Tibial artery (tissue), 4 donors: ENCODE measurements at places on chromosomes 2 and 18.

DNA sequence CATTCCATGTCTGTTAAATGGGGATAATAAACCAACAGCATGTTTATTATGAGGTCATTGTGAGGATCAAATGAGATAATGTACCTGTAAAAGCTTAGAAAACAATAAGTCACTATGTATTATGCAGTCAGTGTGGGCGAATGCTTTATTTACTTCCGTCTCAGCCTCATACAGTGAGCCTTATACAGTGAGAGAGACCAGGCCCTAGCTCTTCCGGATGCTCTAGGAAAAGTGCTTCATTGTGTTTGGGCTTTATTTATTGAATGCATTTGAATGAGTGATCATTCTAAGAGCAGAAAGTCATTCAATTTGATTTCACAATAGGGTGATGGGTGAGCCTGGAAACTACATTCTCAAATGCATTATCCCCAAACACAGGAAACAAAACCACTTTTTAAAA is 603.9 kb upstream of the FANCL start:
- no peaks in the 10 kb centered on the region for H3K36me3 ChIP-seq
- DNase-seq = no peak
- H3K27me3 ChIP-seq = no peaks in the 10 kb centered on the region
- H3K27ac ChIP-seq = no peak overlapping the region
- no peaks in the 10 kb centered on the region for H3K4me1 ChIP-seq

GRCh38 chr2:150620416-150620815 is 132.9 kb upstream of the RND3 start:
- H3K27ac ChIP-seq = peak overlapping the region; percentile 69
- no peaks in the 10 kb centered on the region for H3K36me3 ChIP-seq
- no peak for DNase-seq
- H3K4me1 ChIP-seq = no peaks in the 10 kb centered on the region

DNA sequence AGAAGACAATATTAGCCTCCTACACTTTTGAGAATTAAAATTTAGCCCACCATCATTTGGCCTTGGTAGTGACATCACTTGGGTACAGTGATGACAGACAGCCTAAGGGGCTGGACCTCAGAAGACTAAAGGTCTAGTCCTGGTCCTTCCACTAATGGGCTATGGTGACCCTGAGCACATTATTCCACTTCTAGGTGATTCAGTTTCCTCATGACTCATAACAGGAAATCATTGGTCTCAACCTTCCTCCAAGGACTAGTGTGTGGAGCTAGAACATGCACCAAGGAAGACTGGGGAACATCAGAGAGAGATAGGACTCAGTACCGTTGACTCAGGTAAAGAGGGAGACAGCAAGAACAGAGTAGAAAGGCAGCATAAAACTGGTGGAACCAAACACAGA is 64.0 kb downstream of the TFCP2L1 start:
- H3K4me1 ChIP-seq = no peaks in the 10 kb centered on the region
- no peaks in the 10 kb centered on the region for H3K27me3 ChIP-seq
- no peak overlapping the region for H3K27ac ChIP-seq
- no peak overlapping the region for H3K4me3 ChIP-seq

GRCh38 chr2:66494708-66495107 is 59.8 kb downstream of the MEIS1 start:
- no peaks in the 10 kb centered on the region for H3K36me3 ChIP-seq
- H3K27me3 ChIP-seq = no peaks in the 10 kb centered on the region
- no peak overlapping the region for H3K4me3 ChIP-seq
- H3K4me1 ChIP-seq = peaks cover 38% of the 10 kb centered on the region
- DNase-seq = peak; percentile 63

- no peak overlapping the region for H3K27ac ChIP-seq
- H3K36me3 ChIP-seq = no peaks in the 10 kb centered on the region
- no peak overlapping the region for H3K4me3 ChIP-seq
These were observed 67.3 kb downstream of the NTSR2 start for GRCh38 chr2:11602563-11603204.

- H3K27ac ChIP-seq = peak overlapping the region; percentile 90
- peak overlapping the region; percentile 82 for H3K4me3 ChIP-seq
- H3K4me1 ChIP-seq = peaks cover 44% of the 10 kb centered on the region
- H3K27me3 ChIP-seq = no peaks in the 10 kb centered on the region
- peak; percentile 77 for DNase-seq
- peaks cover 23% of the 10 kb centered on the region for H3K36me3 ChIP-seq
These were observed 15.9 kb downstream of the C2orf74 start for GRCh38 chr2:61177727-61178549.

GRCh38 chr18:66495844-66496243 is 108.0 kb downstream of the CDH19 start:
- H3K27ac ChIP-seq = no peak overlapping the region
- H3K36me3 ChIP-seq = no peaks in the 10 kb centered on the region
- H3K27me3 ChIP-seq = no peaks in the 10 kb centered on the region
- no peak for DNase-seq
- no peaks in the 10 kb centered on the region for H3K4me1 ChIP-seq
- H3K4me3 ChIP-seq = no peak overlapping the region

DNA sequence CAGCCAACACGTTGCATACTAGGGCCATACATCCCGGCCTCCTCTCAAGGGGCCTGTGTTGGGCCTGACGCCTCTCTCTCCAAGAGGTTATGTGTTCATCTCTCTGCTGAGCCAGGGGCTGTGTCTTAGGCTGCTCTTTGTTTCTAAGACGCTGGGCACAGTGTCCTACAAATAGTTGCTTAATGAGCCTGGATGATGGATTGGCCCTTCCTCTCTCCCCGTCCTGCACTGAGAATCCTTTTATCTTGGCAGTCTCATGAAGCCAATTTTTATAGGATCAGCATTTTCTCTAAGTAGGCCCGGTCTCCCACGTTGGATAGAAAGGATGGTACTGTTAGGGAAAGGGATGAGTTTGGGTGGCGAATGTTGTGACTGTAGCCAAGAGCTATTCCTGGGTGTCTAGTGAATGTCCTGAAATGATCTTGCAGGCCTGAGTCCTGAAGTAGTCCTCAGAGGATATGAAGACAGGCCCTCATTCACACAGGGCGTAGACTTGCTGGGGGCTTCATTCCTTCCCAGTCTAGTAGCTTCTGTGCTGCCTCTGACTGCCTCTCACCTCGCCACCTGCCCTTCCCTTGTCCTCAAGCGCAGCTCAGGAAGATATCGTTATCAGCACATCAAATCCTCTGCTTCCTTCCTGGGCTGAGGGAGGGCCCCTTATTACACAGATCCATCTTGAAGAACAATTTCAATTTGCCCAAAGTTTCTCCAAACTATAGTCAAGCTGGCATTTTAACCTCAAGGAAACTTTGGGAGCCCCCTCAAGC is 8.8 kb downstream of the LBH start:
- DNase-seq = peak; percentile 49
- no peak overlapping the region for H3K4me3 ChIP-seq
- H3K27me3 ChIP-seq = no peaks in the 10 kb centered on the region
- peak overlapping the region; percentile 93 for H3K27ac ChIP-seq

DNA sequence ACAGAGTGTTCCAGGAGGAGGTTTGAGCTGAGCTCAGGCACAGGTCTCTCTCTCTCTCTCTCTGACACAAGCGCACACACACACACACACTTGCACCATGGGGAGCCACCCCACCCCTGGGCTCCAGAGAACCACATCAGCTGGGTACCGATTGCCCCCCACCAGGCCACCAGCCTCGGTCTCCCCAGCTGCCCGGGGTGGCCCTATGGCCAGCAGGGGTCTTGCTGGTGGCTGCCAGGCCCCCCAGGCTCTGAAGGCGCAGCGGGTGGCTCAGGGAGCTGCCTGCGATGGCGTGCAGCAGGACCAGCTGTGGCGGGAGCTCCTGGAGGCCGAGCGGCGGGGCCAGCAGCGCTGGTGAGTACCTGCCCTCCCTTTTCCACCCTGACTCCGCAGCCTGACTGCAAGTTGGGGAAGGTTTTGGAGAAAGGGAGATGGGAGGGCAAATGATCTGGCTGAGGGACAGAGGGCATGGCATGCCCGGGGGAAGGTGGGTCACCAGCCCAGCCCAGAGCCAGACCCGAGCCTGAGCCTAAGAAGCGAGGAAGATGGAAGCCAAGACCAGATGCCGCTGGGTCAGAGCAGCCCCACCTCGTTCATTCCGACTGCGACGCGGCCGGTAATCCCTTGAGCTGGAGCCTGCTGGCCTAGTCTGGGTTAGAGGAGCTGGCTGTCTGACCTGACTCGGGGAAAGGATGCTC is 21.9 kb upstream of the SLC66A3 start:
- H3K27ac ChIP-seq = no peak overlapping the region
- H3K4me1 ChIP-seq = peaks cover 22% of the 10 kb centered on the region
- no peaks in the 10 kb centered on the region for H3K36me3 ChIP-seq
- H3K4me3 ChIP-seq = peak overlapping the region; percentile 55
- H3K27me3 ChIP-seq = peaks cover 2% of the 10 kb centered on the region

DNA sequence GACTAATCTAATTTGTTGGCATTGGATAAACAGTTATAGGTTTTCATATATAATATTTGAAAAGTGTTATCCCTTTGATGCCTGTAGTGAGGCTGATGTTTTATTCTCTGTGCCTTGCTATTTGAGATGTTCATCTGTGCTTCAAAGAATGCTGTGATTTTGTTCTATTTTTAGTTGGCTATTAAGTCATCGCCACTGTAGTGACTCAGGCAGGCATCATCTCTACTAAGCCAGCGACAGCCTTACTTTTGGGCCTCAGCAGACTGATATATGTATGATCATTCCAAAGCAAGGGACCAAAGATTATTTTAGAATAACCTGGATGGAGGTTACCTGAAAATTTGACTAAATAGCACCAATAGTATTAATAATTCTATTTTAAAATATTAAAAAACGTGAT is 1674.5 kb upstream of the NXPH2 start:
- DNase-seq = no peak
- H3K36me3 ChIP-seq = no peaks in the 10 kb centered on the region
- H3K27ac ChIP-seq = no peak overlapping the region
- no peak overlapping the region for H3K4me3 ChIP-seq
